ENCODE measurements at places on chromosomes 2 and 18. TPM values are rescaled to one million over a fixed set of nuclear protein-coding genes. Genes with fewer than 3 reads are reported as not detected.

The LIPG gene
- total RNA-seq = 50.9 TPM

The REG1B gene
- total RNA-seq = 11.0 TPM

The PCARE gene
- total RNA-seq = not detected

- DNase-seq = no peak
Observed at GRCh38 chr18:8695932-8696517, 9.3 kb upstream of the MTCL1 start.

GRCh38 chr2:2586068-2586776, 255.1 kb upstream of the MYT1L start:
- DNase-seq = peak; percentile 6

GRCh38 chr2:66202586-66202985, 232.3 kb upstream of the MEIS1 start:
- DNase-seq = no peak

DNA sequence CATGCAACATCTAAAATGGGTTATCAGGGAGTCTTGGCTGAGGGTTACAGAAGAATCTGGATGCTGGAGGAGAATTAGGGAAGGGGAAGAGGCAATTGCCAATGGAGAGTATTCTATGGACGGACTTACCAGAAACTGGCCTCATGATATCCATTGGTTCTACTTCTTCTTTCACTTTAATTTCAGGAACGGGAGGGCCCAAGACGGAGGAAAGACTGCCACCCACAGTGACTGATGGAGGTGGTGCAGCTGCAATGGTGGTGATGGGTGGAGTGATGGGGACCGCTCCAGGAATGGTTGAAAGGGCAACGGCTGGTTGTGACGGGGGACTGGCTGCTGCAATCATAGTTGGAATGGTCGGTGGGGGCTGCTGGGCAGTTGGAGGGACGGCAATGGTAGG, 69.1 kb upstream of the AMMECR1L start:
- DNase-seq = no peak

- DNase-seq = no peak
Observed at GRCh38 chr2:33181466-33181865, 234.7 kb downstream of the LTBP1 start.

- DNase-seq = no peak
Observed at GRCh38 chr2:2061091-2061696, 269.9 kb downstream of the MYT1L start.

DNA sequence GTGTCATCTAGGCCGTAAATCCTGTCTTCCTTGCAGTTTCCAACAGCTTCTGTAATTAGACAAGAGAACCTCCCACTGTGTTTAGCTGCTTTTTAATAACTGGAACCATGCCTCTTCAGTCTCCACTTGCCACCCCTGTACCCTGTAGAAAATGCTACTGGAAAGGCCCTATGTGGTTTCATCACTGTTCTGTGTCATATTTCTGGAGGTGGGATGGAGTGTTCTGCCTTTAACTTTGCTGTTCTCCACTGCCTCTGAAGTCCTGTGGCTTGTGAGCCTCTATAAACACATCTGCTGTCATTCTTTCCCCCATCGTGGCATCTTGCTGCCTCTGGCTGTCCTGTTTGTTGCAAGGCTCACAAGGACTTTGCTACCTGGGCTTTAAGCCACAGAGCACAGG, 17.9 kb downstream of the MGAT5 start:
- no peak for DNase-seq

- no peak for DNase-seq
Observed at GRCh38 chr18:24567199-24567598, 106.8 kb downstream of the HRH4 start.

DNA sequence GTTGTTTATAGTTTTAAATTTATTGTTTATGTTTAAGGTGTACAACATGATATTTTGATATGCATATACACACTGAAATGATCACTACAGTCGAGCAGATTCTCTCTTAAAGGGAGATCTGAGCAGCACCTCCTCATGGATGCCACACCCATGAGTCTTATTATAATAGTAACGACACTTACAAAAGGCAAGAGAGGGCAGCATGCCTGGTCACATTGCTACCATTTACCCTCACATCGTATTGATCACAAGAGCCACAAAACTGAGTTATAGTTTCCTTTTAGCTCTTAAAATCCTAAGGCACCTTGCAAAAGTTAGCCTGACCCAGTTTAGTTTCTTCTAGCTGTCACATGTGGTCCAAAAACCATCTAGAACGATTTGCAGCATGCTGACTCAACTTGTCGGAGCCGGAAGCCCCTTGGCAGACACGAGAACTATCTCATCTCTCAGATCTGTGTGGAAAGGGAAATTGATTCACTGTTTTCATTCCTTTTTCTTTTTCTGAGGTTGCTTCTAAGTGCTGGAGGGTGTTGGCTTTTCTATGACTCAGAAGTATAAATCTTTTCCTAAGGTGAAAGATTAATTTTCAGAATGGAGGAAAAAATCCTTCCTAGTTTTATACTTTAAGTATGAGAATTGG, 85.3 kb downstream of the CDC42EP3 start:
- peak; percentile 82 for DNase-seq

DNA sequence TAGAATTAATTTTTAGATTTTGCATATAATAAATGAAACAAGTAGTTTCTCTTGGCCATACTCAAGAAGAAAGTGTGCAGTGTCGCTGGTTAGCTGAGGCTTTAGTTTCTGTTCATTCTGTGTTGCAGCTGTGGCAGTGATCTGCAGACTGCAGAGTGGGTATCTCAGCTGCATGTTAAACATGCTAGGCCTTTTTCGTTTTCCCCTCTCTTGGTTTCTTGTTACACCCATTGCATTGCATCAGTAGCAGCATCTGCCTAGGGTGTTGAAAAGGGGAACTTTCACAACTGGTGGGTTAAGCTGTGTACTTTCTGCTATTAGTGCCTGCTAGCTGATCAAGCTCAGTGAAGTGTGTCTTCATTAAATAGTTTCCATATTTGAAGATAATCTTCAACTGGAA, 51.3 kb downstream of the ACSL3 start:
- DNase-seq = no peak

DNA sequence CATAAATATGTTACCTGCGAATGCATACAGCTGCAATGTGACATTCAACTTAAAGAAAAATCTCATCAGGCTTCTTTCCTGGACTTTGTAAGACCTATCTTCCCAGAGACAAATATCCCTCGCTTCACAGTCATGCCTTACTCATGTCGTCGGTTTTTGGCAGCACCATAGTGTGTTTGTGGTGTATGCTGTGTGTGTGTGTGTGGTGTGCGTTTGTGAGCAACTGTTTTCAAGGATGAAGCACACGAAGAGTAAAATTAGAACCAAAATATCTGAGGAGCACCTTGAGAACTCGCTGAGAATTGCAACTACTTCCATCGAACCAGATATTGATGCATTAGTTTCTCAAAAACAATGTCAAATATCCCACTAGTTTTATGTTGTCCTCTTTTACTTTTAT, 56.9 kb downstream of the ASB1 start:
- DNase-seq = no peak

DNA sequence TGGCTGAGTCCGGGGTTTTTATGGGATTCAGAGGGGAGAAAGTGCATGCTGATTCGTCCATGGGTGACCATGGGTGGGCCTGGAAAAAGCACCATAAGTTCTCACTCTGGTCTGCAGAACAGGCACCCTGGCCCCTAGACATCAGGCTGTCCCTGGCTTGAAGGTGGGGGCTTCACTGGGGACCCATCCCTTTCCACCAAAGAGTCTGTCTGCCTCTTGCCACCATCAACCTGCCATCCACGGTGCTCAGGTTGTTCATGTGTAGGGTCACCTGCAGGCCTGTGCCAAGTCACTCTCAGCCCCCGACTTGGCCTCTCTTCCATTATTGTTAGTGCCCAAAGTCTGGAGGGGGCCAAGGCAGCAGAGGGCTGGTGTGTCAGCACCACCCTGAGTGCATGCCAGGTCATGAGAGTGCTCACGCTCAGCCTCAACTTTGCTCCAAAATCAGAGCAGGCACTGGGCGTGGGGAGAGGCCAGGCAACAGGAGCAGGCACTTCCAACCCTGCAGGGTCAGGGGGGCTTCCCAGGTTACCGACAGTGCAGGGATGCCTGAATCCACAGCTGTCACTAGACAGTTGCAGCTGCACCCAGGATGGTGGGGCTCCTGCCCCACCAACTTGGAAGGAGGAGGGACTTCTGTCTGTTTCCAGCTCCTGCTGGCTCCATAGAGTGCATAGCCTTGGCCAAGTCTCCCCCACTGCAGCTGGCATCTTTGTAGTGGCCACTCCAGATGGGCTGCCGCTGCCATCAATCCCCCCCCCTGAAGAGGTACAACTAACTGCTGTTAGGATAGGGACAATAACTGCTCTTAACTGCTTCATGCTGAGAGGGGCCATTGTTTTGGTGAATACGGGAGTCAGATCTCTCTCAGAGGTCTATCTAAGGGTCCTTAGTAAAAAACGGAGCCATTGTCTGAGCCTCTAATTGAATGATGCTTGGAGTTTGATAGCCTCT, 209.3 kb downstream of the AKAIN1 start:
- no peak for DNase-seq

- no peak for DNase-seq
Observed at GRCh38 chr18:63889626-63890025, 2.1 kb downstream of the SERPINB2 start.

- no peak for DNase-seq
Observed at GRCh38 chr2:207481924-207482323, 47.8 kb upstream of the CREB1 start.

DNA sequence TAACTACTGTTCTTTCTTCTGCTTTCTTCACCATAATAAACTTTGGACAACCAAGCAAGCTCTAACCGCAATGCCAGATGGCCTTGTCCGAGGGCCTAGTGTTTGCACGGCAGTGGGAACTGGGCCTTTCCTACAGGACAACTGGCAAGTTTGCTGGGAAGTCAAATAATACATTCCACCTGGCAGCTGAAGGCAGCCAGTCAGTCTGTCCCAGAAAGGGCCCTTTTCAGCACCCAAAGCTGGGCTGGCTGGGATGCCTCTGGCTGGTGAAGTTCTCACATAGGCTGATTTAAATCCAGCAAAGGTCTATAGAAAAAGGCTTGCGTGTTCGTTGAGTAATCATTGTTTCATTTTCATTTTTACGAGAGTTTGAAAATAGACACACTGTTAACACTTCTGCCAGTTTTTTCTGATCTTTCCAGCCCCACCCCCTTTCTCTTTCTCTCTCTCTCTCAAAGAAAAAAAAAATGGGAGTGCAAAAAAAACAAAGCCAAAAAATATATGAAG, 110.0 kb upstream of the EPAS1 start:
- DNase-seq = no peak

- peak; percentile 83 for DNase-seq
Observed at GRCh38 chr2:135004005-135004746, 43.1 kb downstream of the MAP3K19 start.
